ENCODE measurements at places on chromosomes 6 and 20.

- peak; percentile 50 for DNase-seq
These were observed 1.2 kb upstream of the ZNFX1 start for GRCh38 chr20:49278818-49279676.

- DNase-seq = no peak
These were observed 11.9 kb upstream of the TNFRSF21 start for GRCh38 chr6:47321577-47321976.

DNA sequence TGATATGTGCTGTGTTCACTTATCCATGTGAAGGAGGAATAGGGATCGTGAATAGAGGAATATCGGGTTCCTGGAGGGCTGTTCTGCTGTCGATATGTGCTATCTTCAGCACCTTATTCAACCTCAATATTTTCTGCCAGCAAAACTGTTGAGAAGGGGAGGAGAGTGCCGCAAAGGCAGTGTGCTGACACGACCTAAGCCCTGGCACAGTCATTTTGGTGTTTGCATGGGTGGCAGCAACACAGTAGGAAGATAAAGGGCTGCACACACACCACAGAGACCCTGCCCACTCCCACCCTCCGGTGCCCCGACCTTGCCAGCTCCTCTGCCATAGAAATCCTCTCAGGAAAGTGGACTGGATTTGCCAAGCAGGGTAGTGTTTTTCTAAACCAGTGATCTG, 47.0 kb downstream of the ZDHHC14 start:
- DNase-seq = no peak

- DNase-seq = no peak
These were observed 21.9 kb upstream of the SGK2 start for GRCh38 chr20:43536817-43537440.

DNA sequence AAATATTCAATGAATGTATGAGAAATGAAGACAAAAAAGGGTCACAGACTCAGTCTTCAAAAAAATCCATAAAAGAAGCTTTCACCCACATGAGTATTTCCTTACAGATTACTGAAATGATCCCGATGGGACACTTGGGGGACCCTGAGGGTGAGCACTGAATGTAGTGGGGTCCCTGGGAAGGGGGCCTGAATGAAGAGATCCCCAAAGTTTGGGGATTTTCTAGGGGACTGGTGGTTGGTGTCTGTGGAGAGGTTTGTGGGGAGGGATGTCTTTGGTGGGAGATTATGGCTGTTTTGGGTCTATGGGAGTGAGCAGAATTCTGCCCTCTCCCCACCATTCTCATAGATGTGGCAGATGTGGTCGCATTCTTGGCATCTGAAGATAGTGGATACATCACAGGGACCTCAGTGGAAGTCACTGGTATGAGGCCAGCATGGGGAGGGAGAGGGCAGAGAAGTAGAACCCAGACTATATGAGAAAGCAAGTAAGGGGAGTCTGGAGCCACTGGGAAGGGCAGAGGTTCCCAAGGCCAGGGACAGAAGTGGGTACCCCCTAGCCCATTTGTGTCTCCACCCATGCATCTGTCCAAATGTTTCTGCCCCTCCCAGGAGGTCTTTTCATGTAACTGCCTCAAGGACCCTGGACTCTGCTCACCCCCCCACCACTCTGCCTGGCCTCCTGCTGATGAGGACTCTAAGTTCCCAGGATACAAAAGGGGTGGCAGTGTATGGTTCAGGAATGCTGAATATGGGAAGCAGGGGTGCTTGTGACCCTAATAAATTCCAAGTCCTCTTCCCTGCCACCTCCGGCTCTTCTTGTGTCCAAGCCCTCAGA, 1.8 kb downstream of the HSD17B8 start:
- DNase-seq = no peak
